Small intestine (tissue), 16 donors: ENCODE measurements at places on chromosomes 11 and 22. TPM values are rescaled to one million over a fixed set of nuclear protein-coding genes. Genes with fewer than 3 reads are reported as not detected.

DNA sequence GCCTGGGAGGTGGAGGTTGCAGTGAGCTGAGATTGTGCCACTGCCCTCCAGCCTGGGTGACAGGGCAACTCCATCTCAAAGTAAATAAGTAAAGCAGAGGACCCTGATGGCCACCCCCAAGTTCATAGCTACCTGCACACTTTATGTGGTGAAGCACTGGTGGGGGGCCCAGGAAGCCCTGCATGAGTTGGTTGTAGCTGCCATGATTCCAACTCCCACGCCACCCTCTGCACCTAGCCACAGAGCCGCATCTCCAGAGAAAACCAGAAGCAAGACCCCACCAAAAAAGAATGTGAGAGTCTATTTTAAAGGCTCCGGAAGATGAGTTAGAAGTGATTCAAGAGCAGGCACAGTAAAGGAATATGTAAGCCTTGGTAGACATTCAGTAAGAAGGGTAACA is 20.4 kb upstream of the TMA7B start:
- no peak overlapping the region for H3K27ac ChIP-seq
- H3K27me3 ChIP-seq, result no peaks in the 10 kb centered on the region

Gene KRTAP5-10
- polyA plus RNA-seq, result not detected

Gene RPS6KB2
- 77.6 TPM for polyA plus RNA-seq

GRCh38 chr11:9977554-9977953 is 313.7 kb downstream of the SWAP70 start:
- no peak for DNase-seq
- no peak overlapping the region for H3K27ac ChIP-seq
- H3K4me3 ChIP-seq, result no peak overlapping the region
- H3K36me3 ChIP-seq, result no peaks in the 10 kb centered on the region
- no peaks in the 10 kb centered on the region for H3K27me3 ChIP-seq
- H3K4me1 ChIP-seq, result no peaks in the 10 kb centered on the region

Gene SCN2B
- polyA plus RNA-seq, result 2.3 TPM

Gene CARD18
- not detected for polyA plus RNA-seq

- DNase-seq, result no peak
- no peak overlapping the region for H3K27ac ChIP-seq
- no peaks in the 10 kb centered on the region for H3K36me3 ChIP-seq
- no peak overlapping the region for H3K4me3 ChIP-seq
Observed at GRCh38 chr11:134861490-134862104, 449.6 kb upstream of the B3GAT1 start.

GRCh38 chr11:88363648-88364065 is 26.1 kb upstream of the CTSC start:
- DNase-seq, result no peak
- H3K36me3 ChIP-seq, result no peaks in the 10 kb centered on the region
- H3K27ac ChIP-seq, result no peak overlapping the region
- H3K27me3 ChIP-seq, result no peaks in the 10 kb centered on the region

Gene KDELR3
- polyA plus RNA-seq, result 60.6 TPM
